ENCODE measurements at places on chromosomes 12 and 14.

- no peak for DNase-seq
Observed at GRCh38 chr12:52360663-52361271, 6.5 kb downstream of the KRT85 start.

DNA sequence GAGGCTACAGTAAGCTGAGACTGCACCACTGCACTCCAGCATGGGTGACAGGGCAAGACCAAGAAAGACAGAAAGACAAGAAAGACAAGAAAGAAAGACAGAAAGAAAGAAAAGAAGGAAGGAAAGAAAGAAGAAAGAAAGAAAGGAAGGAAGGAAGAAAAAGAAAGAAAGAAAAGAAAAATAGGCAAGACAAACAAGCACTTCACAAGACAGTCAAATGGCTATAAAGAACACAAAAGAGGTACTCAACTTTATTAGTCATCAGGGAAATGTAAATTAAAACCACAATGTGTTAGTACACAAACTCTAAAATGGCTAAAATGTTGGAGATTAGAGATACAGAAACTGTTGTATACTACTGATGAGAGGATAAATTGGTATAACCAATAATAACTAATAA lies 6.6 kb downstream of the ATXN3 start:
- DNase-seq: no peak

- DNase-seq: no peak
Observed at GRCh38 chr14:53963320-53964227, 6.9 kb upstream of the BMP4 start.

DNA sequence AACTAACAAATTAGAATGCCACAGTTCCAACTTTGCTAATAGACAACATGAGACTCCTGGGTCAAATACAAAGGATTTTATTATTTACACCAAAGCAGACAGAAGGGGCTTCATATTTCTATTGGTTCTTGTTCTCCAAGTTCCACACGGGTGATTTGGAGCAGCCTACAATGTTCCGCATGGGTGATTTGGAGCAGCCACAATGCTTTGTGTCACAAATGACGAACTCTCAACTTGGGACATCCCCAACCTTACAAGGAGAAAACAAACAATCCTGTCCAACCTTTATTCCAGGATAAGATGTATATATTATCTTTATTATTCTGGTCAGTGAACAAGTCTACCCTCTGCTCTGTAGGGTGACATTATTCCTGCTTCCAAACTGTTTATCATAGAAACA lies 694.3 kb upstream of the MGAT4C start:
- no peak for DNase-seq

GRCh38 chr12:130461447-130461815 lies 123.7 kb downstream of the PIWIL1 start:
- no peak for DNase-seq

DNA sequence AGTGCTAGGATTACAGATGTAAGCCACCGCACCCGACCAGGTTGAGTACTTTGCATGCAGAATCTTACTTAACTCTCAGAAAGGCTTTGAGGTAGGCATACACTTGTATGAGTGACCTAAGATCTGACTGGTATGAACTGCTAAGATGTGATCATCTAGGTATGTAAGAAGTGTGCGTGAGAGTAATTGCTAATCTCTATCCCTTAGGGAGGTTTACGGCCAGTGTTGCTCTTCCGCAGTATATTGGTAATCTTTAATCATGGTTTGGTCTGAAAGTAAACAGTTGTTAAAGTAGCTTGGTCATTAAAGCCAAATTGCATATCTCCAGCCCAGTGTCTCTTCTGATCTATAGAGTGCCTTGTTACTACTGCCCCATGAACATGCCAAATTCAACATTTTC lies 7.8 kb downstream of the UNG start:
- DNase-seq: no peak

Data from GM12865 (cell line).